Temporal lobe (tissue), 4 donors: ENCODE measurements at places on chromosomes 13 and 19. TPM values are rescaled to one million over a fixed set of nuclear protein-coding genes. Genes with fewer than 3 reads are reported as not detected.

APOC4 gene
- total RNA-seq, result not detected

FXYD5 gene
- 0.74 TPM for total RNA-seq

PNMA8B gene
- total RNA-seq, result 16.7 TPM

ATG4D gene
- 8.6 TPM for total RNA-seq

ZNF296 gene
- under 0.01 TPM for total RNA-seq

ZNF225 gene
- 11.3 TPM for total RNA-seq

ZNF563 gene
- total RNA-seq, result 1.2 TPM

RAB3D gene
- 12.0 TPM for total RNA-seq

PTOV1 gene
- 84.8 TPM for total RNA-seq

SYNE4 gene
- under 0.01 TPM for total RNA-seq

SDHAF1 gene
- 9.8 TPM for total RNA-seq

LMTK3 gene
- total RNA-seq, result 19.4 TPM

CRLF1 gene
- 3.9 TPM for total RNA-seq

MCEMP1 gene
- not detected for total RNA-seq

SGTA gene
- total RNA-seq, result 30.2 TPM

ATXN8OS gene
- 1.2 TPM for total RNA-seq

TSHZ3 gene
- total RNA-seq, result 25.6 TPM

URAD gene
- total RNA-seq, result not detected

IL12RB1 gene
- not detected for total RNA-seq

GNG8 gene
- not detected for total RNA-seq

KHSRP gene
- total RNA-seq, result 120 TPM

SHC2 gene
- total RNA-seq, result 8.9 TPM

LSR gene
- 1.7 TPM for total RNA-seq

ADGRE2 gene
- under 0.01 TPM for total RNA-seq

KANK2 gene
- total RNA-seq, result 9.3 TPM

KLK4 gene
- not detected for total RNA-seq

NACC1 gene
- 11.6 TPM for total RNA-seq

PRKCG gene
- 2.0 TPM for total RNA-seq

C19orf53 gene
- total RNA-seq, result 12.3 TPM

RGS9BP gene
- 0.49 TPM for total RNA-seq

KLK14 gene
- total RNA-seq, result not detected

GPR12 gene
- 38.6 TPM for total RNA-seq

MBD3L3 gene
- total RNA-seq, result not detected

ZNF546 gene
- 14.0 TPM for total RNA-seq

FXYD1 gene
- total RNA-seq, result 0.74 TPM

SIGLECL1 gene
- not detected for total RNA-seq

CYP4F2 gene
- not detected for total RNA-seq

TEX29 gene
- total RNA-seq, result not detected

SIRT6 gene
- total RNA-seq, result 11.1 TPM

MEX3D gene
- 31.2 TPM for total RNA-seq
